NCI-H2081 (cell line): ENCODE measurements at places on chromosomes 2 and 18.

GRCh38 chr2:176124110-176124946 lies 1.8 kb downstream of the HOXD9 start:
- no peak for DNase-seq

- no peak for DNase-seq
Measured at GRCh38 chr2:8380026-8380425, 301.8 kb upstream of the ID2 start.

DNA sequence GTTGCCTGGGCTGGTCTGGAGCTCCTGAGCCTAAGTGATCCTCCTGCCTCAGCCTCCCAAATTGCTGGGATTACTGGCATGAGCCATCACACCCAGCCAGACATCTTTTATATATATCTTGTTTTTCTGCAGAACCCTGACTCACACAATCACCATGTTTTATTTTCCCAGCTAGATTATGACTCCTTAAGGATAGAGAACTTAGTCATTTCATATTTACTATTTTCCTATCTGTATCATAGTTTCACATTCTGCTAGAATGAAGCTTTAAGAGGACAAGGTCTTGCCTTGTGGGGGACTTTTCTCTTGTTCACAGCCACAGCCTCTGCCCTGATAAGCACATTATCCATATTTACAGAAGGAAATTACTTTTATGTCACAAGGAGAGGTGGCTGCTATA lies 73.9 kb downstream of the LBH start:
- no peak for DNase-seq

- DNase-seq, result no peak
Measured at GRCh38 chr2:80363791-80364349, 59.3 kb upstream of the LRRTM1 start.

GRCh38 chr2:69815717-69816116 lies 13.7 kb upstream of the GMCL1 start:
- DNase-seq, result no peak

DNA sequence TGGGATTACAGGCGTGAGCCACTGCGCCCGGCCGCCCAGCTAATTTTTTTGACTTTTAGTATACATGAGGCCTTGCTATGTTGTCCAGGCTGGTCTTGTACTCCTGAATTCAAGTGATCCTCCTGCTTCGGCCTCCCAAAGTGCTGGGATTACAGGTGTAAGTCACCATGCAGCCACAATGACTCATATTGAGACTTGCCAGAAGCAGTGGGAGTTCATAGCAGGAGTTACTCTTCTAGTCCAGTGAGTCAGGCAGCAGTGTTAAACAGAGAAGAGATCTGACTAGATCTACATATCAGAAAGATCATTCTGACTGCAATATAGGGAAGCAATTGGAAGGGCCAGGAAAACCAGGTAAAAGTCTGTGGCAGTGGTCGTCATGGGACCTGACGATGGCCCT lies 1.5 kb upstream of the FLACC1 start:
- DNase-seq, result no peak

DNA sequence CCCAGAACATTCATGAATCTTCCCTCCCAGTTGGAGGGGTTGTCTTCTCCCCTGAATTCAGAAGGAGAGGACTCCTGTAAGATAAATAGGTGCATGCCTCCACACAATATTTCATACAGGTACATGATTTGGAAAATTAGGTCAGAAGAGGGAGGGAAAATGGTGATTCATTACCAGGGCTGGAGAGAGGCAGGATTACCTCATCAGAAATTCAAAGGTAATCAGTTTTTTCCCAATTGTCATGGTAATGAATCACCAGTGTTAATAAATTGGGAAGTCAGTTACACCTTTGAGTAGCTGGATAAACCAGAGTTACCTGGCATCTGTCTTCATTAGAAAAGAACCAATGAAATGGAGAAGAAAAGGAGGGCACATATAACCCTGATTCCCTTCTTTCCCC lies 128.5 kb downstream of the EN1 start:
- DNase-seq, result no peak

- DNase-seq, result peak; percentile 49
Measured at GRCh38 chr2:215002500-215002899, 135.9 kb downstream of the ABCA12 start.

DNA sequence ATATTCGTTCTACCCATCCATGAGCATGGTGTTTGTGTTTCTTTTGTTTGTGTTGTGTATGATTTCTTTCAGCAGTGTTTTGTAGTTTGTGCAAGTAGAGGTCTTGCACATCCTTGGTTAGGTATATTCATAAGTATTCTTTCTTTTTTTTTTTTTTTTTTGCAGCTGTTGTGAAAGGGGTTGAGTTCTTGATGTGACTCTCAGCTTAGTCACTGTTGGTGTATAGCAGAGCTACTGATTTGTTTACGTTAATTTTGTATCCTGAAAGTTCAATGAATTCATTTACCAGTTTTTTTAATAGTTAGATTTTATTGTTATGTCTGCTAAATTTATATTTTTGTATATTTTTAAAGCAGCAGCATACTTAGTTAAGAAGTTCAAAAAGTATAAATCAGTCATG lies 834.4 kb upstream of the NRXN1 start:
- DNase-seq, result no peak

GRCh38 chr2:231397011-231397927 lies 1.8 kb downstream of the B3GNT7 start:
- no peak for DNase-seq

DNA sequence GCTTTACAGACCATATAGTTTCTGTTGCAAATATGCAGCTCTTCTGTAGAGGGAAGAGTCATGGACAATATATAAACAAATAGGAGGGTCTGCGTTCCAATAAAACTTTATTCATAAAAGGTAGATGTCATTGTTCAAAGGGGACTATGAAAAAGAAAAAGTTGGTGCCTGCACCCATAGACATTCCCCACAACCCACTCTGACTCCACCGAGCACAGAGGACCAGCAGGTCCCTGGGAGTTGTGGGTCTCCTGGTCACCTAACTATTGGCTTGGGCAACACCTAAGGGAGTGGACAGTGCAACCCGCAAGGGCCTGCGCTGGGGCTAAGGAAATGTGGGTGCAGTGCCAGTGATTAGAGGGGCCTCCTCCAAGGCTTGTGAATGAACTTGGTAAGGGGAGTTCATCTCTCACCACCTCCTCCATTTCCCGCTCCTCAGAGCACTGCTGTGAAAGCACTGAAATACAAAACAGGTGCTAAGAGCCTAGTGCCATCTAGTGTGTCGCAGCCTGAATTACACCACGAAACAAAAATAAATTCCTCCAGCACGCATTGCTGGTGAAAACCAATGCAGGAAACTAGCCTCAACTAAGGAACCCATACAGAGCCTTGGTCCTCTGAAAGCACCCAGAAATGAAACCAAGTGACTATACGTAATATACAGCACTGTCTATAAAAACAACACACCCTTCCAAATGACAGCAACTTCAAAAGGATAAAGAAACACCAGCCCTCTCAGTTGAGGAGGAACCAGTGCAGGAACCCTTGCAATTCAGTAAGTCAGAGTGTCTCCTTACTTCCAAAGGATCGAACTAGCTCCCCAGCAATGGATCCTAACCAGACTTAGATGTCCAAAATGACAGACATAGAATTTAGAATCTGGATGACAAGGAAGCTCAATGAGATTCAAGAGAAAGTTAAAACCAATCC lies 166.6 kb downstream of the RNF144A start:
- peak; percentile 16 for DNase-seq

DNA sequence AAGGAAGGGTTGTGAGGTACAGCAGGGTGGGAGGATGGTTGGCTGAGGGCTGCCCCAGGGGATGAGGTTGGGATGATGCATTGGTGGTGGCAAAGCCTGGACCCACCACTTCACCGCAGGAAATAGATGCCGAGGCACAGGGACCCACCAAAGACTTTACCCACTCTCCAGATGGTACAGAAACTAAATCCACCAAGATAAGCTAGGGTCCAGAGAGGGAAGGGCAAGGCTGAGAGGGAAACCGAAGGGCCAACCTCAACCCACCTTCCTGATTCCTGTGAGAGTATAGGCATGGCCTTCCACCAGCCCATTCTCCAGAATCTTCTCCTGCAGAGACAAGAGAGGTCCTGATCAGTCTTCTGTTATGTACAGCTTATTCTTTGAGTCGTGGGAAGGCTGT lies 18.1 kb downstream of the CAPN14 start:
- DNase-seq, result no peak

GRCh38 chr2:230700447-230700846 lies 12.2 kb upstream of the CAB39 start:
- no peak for DNase-seq

- no peak for DNase-seq
Measured at GRCh38 chr18:38042211-38042890, 476.8 kb upstream of the CELF4 start.

DNA sequence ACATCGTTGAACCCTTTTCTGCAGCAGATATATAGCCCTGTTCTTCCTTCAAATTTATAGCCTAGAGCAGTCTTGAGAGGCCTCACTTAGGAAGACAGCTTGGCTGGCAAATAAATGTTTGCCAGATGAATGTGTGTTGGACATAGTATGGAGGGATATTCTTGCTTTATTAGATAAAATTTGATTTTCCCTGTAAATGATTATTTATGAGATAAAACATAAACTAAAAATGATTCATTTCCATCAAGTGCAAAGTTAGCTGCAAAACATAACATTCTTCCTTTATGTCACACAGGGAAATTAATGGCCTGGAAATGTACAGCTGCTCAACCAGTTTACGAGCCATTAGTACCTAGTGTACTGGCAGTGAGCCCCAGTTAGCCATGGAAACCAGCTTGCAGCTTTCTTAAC lies 82.5 kb downstream of the LIMS1 start:
- DNase-seq, result peak; percentile 67

- no peak for DNase-seq
Measured at GRCh38 chr18:79938196-79938595, 13.3 kb downstream of the SLC66A2 start.

GRCh38 chr2:113219889-113220641 lies 46.3 kb downstream of the PSD4 start:
- DNase-seq, result no peak

DNA sequence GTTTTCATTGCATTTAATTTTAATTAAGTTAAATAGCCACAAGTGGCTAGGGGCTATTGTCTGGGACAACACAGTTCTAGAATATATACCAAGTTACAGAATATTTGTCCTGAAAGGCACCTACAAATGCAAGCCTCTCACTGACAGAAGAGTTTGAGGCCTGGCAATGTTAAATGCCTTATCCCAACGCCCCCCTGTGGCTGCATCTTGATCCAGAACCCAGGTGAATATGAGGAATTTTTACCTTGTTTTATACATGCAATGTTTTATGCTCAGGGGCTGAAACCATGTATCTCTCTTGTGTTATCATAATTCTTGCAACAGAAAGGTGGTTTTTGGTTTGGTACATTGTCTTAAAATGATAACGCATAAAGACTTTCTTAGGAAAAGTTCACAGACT lies 71.8 kb upstream of the SEC11C start:
- no peak for DNase-seq

GRCh38 chr2:170550501-170550900 lies 164.6 kb upstream of the SP5 start:
- no peak for DNase-seq

DNA sequence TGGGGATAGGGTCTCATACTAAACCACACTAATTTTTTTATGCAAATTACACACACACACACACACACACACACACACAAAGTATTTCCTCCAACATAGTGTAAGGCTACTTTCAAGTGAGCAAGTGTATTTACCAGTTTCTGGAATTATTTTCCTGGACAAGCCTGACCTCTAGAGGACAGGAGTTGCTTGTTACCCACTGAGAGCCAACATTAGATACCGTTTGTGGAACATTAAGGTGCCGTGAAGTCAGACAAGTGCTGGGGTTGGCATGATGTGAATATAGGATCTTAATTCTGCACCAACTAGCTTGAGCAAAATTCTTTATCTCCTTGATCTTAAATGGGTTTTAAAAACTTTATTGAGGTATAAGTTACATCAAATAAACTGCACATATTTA lies 39.3 kb upstream of the SERPINB2 start:
- peak; percentile 53 for DNase-seq

- peak; percentile 17 for DNase-seq
Measured at GRCh38 chr18:2570772-2571199, 519 bp downstream of the METTL4 start.

GRCh38 chr2:124478761-124479160 lies 453.7 kb downstream of the CNTNAP5 start:
- DNase-seq, result no peak

DNA sequence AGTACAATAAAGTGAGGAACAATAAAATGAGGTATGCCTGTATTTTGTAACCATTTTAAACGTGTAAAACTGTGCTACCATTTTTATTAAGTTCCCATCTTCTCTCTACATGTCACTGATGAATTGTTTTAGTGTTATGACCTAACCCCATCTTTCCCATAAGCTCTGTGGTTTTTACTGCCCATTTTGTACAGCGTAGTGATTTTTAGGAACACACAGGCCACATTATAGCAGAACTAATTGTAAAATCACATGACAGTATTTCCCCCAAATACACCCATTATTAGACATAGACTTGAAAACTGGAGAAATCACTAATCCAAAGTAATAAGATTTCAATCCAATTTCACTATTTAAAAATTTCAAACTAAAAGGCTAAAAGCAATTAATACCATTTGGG lies 130.7 kb downstream of the TMEM247 start:
- no peak for DNase-seq

DNA sequence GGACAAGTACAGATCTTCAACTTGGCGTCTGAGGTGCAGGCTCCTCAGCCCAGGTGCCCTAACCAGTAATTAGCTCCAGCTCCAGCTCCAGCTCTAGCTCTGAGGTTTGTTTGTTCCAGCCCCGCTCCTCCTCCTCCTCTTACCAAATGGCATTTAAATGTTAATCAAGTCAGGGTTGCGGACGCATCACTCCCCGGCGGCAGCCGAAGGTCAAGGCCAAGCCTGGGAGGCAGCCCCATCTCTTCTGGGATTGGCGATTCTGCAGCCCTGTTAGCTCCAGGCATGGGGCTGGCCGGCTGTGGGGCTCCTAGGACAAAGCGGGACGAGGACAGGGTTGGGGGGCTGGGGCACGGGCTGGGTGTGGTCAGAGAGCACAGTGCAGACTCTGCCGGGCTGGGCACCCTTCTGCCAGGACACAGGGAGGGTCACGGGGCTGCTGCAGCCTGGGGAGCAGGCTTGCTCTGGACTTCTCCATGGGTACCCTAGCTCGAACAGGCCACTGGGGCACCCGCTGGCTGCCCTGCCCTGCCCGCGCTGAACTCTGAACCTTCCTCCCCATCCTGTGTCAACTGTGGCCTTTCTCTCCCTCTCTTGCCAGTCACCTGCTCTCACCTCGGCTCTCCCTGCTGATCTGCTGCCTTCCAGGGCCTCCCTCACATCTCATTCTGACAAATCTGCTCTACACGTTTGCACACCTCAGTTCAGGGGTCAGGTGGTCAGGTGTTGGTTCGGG lies 203.3 kb downstream of the CELF4 start:
- DNase-seq, result no peak

- no peak for DNase-seq
Measured at GRCh38 chr2:6082625-6083018, 390.4 kb downstream of the SOX11 start.

- DNase-seq, result peak; percentile 71
Measured at GRCh38 chr2:208466151-208466919, 59.7 kb downstream of the PTH2R start.

- no peak for DNase-seq
Measured at GRCh38 chr2:37389989-37390765, 45.7 kb downstream of the QPCT start.
